ENCODE measurements at places on chromosomes 16 and 17. TPM values are rescaled to one million over a fixed set of nuclear protein-coding genes. Genes with fewer than 3 reads are reported as not detected.

PITPNC1 gene
- 20.7 TPM for total RNA-seq

MYO15B gene
- total RNA-seq = 4.5 TPM

INTS2 gene
- total RNA-seq = 20.5 TPM

SOX9 gene
- 2.1 TPM for total RNA-seq

KCNJ18 gene
- total RNA-seq = not detected

TTYH2 gene
- 2.2 TPM for total RNA-seq

RTN4RL1 gene
- 0.43 TPM for total RNA-seq

TMIGD1 gene
- total RNA-seq = not detected

SMTNL2 gene
- total RNA-seq = not detected

CMTM1 gene
- not detected for total RNA-seq

TMEM235 gene
- total RNA-seq = not detected

TBC1D3I gene
- total RNA-seq = not detected

CCL4 gene
- not detected for total RNA-seq

GRIN2A gene
- total RNA-seq = not detected

PHOSPHO1 gene
- total RNA-seq = not detected

CCDC40 gene
- 0.43 TPM for total RNA-seq

TPSG1 gene
- total RNA-seq = not detected

KREMEN2 gene
- 3.2 TPM for total RNA-seq

ARL5C gene
- not detected for total RNA-seq

HOXB5 gene
- not detected for total RNA-seq

APOH gene
- not detected for total RNA-seq

EME1 gene
- total RNA-seq = 0.48 TPM

VAC14 gene
- 16.0 TPM for total RNA-seq

HOXB1 gene
- not detected for total RNA-seq

PHF12 gene
- 9.4 TPM for total RNA-seq

CES5A gene
- total RNA-seq = not detected

TEX14 gene
- under 0.01 TPM for total RNA-seq

KCNH6 gene
- total RNA-seq = not detected

ATP6V0D1 gene
- total RNA-seq = 89.3 TPM

CLEC10A gene
- not detected for total RNA-seq

MYL11 gene
- total RNA-seq = not detected

CYTH1 gene
- 34.2 TPM for total RNA-seq

CA5A gene
- total RNA-seq = not detected

TMEM106A gene
- 0.48 TPM for total RNA-seq

GRAP gene
- total RNA-seq = not detected

TRIM25 gene
- 25.3 TPM for total RNA-seq

ALOX15 gene
- total RNA-seq = not detected

C16orf89 gene
- total RNA-seq = not detected

ALDH3A1 gene
- 11.3 TPM for total RNA-seq

NECAB2 gene
- not detected for total RNA-seq

KRTAP4-5 gene
- total RNA-seq = not detected

HOXB8 gene
- total RNA-seq = 1.2 TPM

SPDYE4 gene
- total RNA-seq = not detected

FBXW10B gene
- total RNA-seq = 1.4 TPM

TP53TG3 gene
- 0.48 TPM for total RNA-seq

ARHGAP44 gene
- 0.64 TPM for total RNA-seq

GLIS2 gene
- 1.4 TPM for total RNA-seq

HSD11B2 gene
- 1.9 TPM for total RNA-seq

KRT9 gene
- not detected for total RNA-seq

MT1M gene
- total RNA-seq = 12.5 TPM

TTLL6 gene
- total RNA-seq = under 0.01 TPM

GDPD3 gene
- 5.1 TPM for total RNA-seq

DRC3 gene
- 0.43 TPM for total RNA-seq

CD68 gene
- 21.3 TPM for total RNA-seq

PYY gene
- 2.1 TPM for total RNA-seq

KCNJ2 gene
- 1.3 TPM for total RNA-seq

SOST gene
- total RNA-seq = not detected

CPHXL2 gene
- not detected for total RNA-seq

RPA1 gene
- 11.3 TPM for total RNA-seq

PPY gene
- not detected for total RNA-seq
